ENCODE measurements at places on chromosomes 7 and 10.
A peak's percentile ranks its signal among the peaks of the same experiment; 100 is the strongest.

GRCh38 chr7:30557245-30557644 is 37.4 kb upstream of the GARS1 start:
- DNase-seq: no peak

DNA sequence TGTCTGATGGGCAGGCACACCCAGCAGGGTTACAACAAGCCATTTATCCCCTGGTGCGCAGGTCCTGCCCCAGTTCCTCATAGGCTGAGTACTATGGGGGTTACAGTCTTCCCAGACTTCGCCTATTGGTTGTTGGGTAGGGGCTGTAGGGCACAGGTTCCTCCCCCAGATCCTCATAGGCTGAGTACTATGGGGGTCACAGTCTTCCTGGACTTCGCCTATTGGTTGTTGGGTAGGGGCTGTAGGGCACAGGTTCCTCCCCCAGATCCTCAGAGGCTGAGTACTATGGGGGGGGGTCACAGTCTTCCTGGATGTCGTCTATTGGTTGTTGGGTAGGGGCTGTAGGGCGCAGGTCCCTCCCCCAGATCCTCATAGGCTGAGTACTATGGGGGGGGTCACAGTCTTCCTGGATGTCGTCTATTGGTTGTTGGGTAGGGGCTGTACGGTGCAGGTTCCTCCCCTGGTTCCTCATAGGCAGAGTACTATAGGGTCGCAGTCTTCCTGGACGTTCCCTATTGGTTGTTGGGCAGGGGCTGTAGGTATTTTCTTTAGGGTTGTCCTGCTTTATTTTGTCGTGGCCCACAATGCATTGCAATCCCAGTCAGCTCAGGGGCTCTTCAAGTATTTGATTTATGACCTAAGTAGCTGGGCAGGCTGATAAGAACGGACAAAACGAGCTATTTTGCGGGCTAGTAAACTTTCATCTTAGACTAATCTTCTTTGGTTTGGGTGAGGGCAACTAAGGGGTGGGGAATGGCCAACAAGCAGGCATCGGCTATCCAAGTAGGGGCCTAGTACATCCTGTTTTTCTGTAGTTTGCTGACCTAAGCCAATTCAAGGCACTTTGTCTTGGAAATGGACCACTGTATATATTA is 3.4 kb downstream of the LRRC27 start:
- DNase-seq: peak; percentile 23

DNA sequence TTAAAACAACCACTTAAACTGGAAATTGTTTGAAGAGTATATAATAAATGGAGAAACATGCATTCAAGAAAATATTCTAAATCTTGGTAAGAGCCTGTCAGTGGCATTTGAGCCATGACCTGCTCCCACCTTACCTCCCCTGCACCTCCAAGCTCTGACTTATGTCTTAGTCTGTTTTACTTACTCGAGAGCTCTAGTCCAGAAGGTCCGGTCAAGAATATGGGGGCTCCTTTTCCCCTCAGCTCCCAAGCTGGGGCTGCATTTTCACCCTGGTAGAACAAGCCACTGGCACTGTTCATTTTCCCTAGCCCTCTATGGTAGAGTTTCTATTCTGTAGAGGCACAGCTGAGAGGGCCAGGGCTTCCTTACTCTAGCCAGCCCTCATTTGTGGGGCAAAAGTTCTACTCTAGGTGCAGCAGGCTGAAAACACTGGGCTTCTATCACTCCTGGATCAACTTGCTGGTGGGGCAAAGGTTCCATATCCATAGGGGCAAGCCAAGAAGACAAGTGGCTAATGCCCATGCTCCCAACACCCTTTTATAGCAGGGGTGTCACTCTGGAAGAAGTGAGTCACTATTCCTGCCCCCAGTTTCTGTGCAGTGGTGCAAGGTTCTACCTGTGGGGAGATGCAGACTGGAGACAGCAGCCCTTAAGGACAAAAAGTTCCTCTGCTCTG is 40.6 kb downstream of the ZNF438 start:
- no peak for DNase-seq

DNA sequence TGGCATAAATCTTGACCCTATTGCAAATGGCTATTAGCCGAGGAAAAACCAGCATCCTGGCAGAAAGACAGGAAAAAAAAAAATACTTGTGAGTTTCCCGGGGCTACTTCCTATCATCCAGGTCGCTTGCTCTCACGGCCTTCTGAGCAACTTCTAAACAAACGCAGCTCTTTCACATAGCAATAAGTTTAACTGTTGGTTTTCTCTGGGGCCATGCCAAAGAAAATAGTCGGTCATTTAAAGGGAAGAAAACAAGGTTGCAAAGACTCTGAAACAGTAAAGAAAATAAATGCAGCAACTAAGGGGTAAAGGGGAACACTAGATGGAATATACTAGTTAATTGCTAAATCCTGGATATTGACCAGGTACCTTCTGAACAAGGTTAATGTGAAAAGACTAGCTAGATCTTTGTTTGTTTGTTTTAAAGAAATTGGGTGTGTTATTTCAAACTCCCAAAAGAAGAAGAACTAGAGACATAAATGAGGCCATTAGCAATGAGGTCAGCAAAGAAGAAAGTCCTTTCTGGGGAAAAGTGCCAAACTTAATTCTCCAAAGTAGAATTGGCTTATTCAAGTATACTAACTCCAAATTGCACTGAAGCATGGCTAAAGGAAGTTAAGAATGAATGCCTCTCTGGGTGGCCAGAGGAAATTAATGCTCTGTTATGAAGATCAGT is 54.2 kb downstream of the SLC39A12 start:
- no peak for DNase-seq

DNA sequence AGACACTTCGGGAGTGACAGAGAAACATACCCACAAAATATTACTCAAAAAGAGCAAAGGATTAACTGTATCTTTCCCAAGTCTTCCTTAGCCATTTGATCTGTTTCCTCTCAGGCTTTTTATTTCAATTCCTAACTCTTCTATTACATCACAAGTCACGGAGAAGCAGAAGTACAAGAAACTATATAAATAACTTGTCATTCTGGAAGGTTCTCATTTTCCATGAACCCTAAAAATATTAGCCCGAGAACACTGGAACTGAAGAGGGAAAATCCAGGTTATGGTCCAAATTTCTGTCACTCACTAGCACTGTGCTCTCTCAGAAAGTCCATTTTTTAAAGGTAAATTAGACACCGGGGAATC is 98.0 kb downstream of the GRB10 start:
- no peak for DNase-seq

GRCh38 chr10:115129752-115130151 is 36.6 kb downstream of the ATRNL1 start:
- peak; percentile 3 for DNase-seq

- peak; percentile 26 for DNase-seq
These were observed 1.7 kb upstream of the WDR86 start for GRCh38 chr7:151411551-151411950.

DNA sequence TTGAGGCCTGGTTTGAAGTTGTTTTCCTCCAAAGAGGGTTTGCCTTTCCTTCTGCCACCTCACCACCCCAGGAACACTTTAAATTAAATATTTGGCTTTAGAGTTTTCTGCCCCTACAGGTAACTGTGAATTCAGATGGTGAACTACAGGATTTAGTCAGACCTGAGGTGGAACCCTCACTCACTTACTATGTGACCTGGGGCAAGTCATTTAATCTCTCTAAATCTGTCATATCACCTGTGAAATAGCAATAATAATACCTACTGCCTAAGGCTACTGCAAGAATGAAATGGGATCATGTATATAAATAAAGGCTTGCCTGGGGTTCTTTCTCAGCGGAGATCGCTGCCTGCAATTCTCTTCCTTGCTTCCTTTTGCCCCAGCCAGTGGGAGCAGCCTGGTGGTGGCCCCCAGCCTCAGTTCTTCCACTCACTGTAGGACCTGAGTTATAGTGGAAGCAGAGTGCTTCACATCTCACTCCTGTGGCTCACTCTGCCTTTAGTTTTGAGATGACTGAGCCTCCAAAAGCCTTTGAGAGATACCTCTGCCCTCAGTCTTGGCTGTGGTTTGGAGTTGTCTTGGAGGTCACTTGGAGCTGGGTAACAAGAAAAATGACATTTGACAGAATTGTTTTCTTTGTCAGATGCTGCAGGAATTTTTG is 6.1 kb upstream of the ANKRD2 start:
- no peak for DNase-seq

DNA sequence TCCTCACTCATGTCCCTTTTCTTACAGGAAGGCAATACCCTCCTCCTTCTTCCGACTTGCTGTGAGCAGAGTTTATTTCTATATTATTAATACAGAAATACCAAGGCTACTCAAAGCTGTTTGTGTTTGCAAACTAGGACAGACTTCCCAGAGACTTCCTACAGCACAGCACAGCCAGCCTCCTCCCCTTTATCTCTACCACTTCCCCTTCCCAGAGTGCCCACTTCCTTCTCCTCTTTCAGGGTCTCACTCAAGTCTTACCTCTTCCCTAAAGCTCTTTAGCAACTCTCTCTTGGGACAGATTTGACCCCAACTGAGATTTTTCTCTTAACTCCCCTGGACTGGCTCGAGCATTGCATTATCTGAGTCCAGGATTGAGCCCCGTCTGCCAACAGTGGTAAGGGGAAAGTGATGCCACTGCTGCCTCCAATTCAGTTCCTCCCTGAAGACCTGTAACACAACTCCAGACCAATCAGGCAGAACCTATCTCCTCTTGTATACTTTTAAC is 5.5 kb upstream of the LRGUK start:
- no peak for DNase-seq

DNA sequence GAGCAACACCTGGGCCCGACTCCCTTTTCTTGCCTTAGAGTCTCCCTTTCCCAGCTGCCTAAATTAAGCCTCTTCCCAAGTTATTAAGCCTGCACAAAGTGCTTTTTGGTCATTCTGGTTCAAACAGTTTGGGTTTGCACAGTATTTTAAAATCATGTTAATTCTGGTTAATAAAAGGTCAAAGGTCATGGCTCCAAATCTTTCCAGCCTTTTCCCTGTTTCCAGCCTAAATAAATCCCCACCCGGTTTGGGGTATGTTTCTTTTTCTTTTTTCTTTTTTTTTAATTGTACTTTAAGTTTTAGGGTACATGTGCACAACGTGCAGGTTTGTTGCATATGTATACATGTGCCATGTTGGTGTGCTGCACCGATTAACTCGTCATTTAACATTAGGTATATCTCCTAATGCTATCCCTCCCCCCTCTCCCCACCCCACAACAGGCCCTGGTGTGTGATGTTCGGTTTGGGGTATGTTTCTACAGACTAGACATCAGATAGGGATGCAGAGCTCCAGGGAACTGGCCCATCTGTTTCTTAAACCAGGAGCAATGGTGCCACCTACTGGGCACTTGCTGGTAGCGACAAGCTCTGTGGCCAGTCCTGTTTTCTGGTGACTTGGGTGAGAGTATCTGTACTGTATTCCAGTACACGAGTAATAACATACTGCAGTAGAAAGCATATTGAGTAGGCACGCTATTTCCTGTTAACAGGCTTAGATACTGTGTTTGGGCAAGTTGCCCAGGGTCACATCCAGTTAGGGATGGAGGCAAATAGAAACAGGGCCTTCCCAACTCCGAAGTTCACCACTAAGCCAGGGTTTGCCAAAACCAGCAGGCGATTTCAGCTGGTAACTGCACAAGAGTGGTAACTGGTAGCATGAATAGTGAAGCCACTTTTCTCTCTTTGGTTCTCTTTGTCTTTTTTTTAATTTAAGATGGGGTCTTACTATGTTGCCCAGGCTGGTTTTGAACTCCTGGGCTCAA is 60.6 kb upstream of the TRIM8 start:
- peak; percentile 65 for DNase-seq

DNA sequence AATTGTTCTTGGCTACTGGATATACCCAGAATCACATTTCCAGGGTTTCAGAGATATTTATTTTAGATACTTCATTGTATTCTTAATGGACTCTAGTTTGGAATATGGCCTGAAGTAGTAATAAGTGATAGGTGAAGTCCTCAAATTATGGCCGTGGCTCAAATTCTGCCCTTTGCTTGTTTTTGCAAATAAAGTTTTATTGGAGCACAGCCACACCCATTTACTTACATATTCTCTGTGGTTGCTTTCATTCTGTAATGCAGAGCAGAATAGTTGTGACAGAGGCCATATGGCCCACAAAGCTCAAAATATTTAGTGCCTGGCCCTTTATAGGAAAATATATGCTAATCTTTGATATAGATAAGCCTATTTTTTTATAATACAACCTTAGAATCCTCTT is 19.5 kb downstream of the ANLN start:
- no peak for DNase-seq

GRCh38 chr10:131271195-131271880 is 40.2 kb downstream of the TCERG1L start:
- DNase-seq: peak; percentile 26

GRCh38 chr10:68647672-68648341 is 73.2 kb upstream of the CCAR1 start:
- no peak for DNase-seq

- no peak for DNase-seq
These were observed 184.4 kb upstream of the LYZL2 start for GRCh38 chr10:30813872-30814481.

GRCh38 chr10:128487517-128487916 is 361.3 kb upstream of the MKI67 start:
- DNase-seq: no peak

- DNase-seq: no peak
These were observed 666.8 kb downstream of the PARD3 start for GRCh38 chr10:34148305-34148657.

- DNase-seq: no peak
These were observed 41.4 kb downstream of the EPHB4 start for GRCh38 chr7:100785878-100786277.

- DNase-seq: no peak
These were observed 522.5 kb upstream of the LRRN3 start for GRCh38 chr7:110568388-110568787.

DNA sequence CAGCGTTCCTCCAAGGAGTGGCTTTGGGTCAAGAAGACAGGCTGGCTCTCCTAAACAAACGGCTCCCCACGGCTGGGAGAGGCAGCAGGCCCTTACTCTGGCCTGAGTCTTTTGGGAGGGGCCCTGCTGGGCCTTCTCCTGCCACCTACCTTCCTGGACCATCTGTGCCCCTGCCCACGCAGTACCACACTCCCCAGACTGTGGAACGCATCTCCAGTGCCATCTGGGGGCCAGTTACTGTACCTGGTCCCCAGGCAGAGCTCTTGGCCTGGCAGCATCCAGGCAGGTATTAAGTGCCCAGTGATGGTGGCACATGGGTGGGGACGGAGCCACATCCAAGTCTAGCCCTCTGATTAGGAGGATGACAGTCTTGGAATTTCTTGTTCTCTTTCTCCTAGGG is 14.4 kb downstream of the ALKBH4 start:
- DNase-seq: peak; percentile 25

GRCh38 chr10:90319188-90319914 is 538.5 kb downstream of the HTR7 start:
- no peak for DNase-seq

DNA sequence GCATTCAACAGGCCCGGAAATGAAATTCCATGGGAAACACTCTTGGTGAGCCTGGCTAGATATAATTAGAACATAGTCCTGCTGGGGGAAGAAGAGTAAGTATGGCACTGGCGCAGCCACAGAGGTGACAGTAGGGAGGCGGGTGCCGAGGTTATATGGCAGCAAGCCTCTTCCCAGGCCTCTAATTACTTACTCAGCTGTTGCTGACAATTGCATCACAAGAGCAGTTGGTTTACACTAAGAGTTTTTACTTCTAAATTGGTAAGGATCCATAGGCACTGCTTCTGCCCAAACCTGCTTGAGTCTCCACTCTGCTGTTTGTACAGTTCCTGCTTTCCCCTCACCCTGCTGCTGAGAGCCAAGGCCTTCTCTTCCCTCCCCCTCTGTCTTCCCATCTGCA is 93.3 kb upstream of the DUSP5 start:
- no peak for DNase-seq

GRCh38 chr10:125158601-125159485 is 1.5 kb downstream of the CTBP2 start:
- DNase-seq: no peak

Data from CD8-positive, alpha-beta memory T cell (primary cell).